ENCODE measurements at places on chromosomes 2 and 18.

DNA sequence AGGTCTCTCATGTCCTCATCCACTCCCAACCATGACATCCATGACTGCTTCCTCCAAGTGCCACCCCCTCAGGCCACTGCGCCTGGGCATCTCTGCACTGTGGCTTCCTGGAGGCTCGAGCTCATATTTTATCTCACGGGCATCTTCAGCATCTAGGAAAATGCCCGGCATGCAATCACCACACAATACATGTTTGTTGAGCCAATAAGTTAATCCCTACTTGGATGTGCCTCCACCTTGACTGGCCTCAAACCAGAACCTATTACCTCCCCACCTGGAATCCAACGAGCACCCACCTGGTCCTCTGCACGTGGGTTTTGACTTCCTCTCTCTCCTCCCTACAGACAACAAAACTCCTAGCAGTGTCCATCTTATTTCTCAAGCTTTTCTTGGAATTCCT lies 198.9 kb upstream of the REV1 start:
- no peak for DNase-seq

GRCh38 chr18:8928847-8929780 lies 173.4 kb upstream of the NDUFV2 start:
- DNase-seq, result no peak

DNA sequence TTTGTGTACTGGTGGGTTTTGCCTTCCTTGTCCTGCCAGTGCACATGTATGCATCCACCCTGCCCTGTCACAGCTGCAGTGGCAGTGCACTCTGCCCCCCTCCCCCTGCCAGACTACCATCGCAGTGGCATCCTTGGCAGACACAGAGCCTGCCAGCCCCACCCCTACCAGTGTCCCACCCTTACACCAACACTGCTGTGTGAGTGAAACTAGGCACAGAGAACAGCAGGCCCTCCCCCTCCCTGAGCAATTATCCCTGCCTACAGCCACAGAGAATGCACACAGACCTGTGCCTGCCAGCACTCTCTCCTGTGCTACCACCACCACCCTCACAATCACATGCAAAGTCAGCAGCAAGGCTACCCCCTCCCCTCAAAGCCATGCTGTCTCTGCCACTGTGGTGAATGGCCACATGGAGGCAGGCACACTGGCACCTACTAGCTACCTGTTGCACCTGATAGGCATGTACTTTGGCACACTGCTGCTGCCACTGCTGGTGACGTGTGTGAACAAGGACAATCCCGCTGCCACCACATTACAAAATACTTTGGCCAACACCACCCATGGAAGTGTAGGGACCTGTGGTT lies 239.8 kb downstream of the CALCRL start:
- no peak for DNase-seq

DNA sequence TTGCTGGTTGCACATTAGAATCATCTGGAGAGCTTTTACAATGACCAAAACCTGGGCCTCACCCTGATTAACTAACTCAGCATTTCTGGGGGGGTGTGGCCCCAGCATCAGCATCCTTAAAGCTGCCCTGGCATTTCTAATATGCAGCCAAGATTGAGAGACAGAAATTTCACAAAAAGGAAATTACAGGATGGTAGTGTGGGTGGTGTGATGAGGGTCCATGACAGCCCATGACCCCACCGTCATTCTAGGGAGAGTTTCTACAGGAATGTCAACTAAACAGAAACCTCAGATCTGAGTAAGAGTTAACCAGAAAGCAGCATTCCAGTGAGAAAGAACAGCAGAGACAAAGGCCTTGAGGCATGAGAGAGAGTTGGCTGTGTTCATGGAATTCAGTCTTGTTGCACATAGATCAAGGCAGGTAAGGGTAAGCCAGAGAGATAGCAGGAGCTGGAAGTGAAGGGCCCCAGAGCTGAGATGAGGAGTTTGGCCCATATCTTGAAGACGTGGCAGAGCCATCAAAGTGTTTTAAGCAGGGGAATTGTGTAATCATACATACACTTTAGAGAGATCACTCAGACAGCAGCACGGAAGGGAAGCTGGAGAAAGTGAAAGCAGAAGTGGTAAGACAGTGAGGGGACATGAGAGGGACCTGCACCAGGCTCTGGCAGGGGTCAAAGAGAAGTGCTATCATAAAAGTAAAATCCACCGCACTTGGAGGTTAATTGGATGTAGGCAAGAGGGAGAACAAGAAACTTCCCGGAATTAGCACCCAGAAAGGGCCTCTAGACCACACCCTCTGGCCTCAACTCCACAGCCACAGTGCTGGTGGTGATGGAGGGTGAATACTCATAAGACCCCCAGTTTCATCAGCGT lies 7.8 kb upstream of the TRABD2A start:
- DNase-seq, result no peak

DNA sequence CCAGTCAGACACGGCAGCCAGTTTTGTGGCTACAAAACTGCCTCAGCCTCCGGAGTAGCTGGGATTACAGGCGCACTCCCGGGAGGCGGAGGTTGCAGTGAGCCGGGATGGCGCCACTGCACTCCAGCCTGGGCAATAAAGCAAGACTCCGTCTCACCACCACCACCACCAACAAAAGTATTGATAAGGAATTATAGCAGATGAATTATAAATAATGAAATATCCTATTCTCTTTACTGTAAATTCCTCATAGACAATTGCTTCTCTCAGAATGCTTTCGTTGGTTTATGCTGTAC lies 1.4 kb upstream of the FAM161A start:
- DNase-seq, result no peak

DNA sequence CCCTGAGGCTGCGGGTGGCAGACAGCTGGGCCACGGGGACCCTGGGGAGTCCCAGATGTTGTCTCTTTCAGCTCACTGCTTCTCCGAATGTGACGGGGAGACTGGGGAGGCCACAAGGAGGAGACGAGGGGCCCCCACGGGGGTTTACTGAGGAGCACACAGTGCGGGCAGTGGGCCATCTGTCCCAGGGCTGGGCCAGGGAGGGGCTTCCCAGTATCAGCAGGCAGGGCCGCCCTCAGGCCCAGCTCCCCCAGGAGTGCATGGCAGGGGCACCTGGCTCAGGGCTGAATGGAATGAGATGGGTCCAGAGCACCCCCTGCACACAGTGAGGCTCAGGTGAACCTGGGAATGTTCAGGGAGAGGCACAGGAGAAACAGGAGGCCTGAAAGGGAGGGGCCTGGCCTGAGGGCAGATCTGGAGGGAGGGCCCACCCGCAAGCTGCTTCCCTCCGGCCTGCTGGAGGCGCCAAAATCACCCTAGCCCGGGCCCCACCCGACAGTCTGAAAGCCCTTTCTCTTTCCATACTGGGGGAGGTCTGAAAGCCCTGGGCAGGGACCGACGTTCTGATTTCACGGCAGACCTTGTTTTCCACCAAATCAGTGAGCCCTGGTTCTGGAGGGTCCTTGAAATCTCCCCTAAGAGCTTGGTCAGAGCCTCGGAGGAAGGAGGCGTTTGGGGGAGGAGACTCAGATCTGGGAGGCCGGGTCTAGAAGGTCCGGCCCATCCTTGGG lies 35.5 kb upstream of the PTMA start:
- DNase-seq, result no peak

DNA sequence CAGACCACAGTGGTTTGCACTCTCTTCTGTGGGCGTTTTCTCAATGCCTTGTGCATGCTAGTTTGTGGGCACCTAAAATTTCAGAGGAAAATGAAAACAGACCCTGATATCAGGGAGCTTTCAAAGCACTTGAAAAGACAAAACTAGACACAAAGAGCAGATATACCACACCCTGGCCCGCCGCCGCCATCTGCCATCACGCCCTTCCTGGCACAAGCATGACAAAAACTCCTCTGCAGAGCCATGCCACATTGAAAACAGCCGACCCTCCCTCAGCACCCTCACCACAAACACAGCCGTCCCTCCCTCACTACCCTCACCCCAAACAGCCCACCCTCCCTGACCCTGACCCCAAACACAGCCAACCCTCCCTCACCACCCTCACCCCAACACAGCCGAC lies 84.8 kb upstream of the RAB6C start:
- no peak for DNase-seq

- no peak for DNase-seq
Observed at GRCh38 chr2:143473820-143474219, 344.6 kb downstream of the ARHGAP15 start.

DNA sequence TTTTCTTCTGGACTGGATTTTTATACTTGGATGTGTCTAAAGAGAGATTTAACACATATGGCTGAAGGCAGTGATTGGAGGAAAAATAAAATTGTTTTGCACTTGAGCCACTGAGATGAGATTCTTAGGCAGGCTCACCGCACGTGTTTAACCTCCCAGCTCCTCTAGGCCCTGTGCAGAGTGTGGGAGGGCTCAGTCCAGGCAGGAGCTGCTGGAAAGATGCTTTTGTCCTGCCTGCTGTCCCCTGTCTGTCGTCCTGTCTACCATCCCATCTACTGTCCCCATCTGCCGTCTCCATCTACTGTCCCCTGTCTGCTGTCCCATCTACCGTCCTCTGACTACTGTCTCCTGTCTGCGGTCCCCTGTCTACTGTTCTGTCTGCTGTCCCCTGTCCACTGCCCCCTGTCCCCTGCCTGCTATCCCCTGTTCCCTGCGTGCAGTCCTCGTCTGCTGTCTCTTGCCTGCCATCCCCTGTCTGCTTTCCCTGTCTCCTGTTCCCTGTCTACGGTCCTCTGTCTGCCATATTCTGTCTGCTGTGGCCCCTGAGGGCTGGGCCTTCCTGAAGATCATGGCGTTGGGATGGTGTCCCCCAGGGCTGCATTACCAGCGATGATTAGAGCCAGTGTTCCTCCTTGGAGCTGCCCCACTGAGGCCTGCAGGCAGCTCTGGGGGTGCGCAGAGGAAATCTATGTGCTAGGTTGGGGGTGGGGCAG lies 43.7 kb upstream of the HS6ST1 start:
- DNase-seq, result no peak

DNA sequence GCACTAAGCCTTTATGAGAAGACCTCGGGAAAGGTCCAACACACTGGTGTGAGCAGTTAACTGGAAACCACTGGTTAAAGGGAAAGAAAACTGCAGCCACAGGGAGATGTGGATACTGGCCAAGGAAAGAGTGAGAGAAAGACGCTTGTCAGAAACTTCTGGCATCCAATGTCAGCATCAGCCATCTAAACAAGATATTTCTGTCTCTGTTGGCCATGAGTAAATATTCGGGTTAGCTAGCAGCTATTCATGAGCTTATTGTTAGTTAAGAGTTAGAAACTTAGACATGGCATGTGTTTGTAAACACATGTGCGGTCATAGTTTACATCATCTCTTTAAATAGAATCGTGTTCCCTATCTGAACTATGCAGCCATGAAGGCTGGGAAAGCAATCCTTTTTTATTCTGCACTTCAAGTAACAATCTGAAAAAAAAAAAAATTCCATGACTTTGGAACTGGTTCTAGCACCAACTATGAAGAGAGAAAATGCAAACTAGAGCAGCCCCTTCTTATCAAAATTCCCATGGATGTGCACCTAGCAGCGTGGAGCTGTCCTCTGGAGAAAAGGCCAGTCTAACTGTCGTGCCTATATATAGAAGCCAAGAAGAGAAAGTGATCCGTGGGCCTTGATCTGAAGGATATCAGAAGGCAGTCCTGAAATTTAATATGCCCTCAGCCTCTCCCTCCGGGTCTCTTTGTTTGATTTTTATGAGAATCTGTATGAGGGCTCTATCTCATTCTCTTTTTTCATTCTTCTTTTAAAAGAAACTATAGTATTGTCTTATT lies 84.0 kb upstream of the RFX8 start:
- DNase-seq, result no peak

GRCh38 chr2:44768438-44769236 lies 172.9 kb upstream of the SIX3 start:
- DNase-seq, result peak; percentile 60

DNA sequence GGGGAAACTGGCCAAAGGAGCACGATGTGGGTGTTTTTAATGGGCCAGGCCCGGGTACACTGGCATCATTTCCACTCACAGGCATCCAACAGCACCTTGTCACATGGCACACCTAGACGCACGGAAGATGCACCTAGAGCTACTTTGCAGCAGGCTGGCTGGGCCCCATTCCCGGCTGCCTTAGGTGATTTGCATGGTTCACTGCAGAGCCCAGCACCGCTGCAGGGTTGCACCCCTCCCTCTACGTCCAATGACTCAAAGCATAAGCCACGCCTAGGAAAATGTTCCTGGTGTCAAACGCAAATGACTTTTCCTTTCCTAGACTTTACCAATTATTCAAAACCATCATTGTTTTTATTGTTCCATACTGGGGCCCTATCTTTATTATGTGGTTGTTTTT lies 222.9 kb downstream of the EIPR1 start:
- no peak for DNase-seq

DNA sequence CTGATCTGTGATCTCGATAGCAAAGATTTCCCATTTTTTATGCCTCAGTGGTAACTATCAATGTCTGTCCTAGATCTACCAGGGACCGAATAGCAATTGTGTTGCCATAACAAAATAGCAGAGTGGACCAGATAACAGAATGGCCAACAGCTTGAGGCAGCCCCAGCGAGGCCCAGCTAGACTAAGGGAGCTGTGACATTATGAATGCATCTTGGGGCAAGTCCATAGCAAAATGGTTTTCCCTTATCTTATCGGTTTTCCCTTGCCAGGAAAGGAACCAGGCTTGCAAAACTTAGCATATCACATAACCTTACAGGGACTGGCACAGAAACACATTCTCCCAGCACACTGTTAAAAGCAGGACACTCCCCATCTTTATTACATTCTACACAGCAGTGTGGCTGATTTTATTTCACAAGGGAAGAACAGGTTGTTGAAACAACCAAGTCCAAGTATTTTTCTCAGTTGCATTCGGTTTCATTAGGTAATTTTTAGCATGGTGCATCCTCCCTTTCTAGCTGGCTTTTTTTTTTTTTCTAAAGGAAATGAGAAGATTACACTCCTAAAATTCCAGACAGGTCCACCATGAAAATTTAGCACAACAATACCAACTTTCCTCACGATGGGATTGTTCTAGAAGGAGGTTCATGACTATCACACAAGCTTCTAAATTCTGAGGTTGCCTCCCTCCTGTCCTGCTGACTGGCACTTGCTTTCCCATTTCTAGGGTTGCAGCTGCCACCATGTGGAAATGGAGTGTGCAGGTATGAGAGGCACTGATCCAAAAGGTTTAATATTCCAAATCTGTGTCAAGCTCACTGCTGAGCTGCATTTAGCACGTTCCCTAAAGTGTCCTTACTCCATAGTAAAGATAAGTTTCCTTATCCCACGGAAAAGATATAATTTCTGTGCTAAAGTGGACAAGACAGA lies 97.0 kb upstream of the SLC35G4 start:
- no peak for DNase-seq

DNA sequence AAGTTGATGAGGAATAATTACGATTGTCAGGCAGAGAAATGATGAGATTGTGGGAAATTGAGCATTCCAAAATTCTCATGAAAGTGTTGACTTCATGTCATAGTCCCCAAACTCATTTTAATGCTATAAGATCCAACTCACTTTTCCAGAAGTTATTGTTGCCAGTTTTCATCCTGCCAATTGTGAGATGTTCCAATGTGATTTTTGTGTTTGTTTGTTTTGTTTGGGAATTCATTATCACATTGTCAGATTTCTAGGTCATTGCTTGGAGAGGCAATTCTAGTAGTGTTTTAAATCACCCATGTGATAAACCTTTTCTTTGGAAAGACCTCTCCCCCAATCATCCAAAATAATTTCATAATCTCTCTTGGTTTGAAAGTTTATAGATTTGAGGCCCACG lies 86.0 kb upstream of the ACVR2A start:
- no peak for DNase-seq
